Left forelimb (tissue), 1 donor: ENCODE measurements at places on chromosomes 16 and 17.

DNA sequence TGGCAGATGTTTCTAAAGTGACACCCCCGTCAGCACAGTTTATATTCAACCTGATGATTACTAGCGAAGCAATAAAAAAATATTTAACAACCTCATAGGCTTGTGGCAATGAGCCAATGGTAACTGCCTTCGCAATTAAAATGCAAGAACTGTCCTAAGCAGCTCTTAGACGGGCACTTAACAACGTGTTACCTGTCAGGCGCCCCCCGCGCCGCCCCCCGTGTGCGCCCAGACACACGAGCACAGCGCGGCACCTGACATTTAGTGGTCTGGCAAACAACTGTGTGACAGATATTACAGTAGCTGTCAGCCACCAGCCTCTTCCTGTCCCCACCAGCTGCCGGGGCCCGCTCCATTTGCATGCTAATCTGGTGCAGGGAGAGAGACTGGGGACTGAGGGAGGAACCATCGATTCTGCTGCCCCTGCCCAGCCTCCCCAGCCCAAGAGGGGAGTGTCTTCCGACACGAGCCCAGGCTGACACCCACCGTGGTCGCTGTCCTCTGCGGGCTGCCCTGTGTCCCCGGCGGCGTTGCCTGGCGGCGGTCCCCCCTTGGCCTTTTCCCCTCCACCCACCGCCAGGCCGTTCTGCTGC lies 12.7 kb downstream of the NDUFAF8 start:
- no peak for DNase-seq

- DNase-seq: no peak
Observed at GRCh38 chr16:61892531-61892930, 143.7 kb downstream of the CDH8 start.

GRCh38 chr17:71438631-71439146 lies 682.1 kb upstream of the SOX9 start:
- DNase-seq: no peak

DNA sequence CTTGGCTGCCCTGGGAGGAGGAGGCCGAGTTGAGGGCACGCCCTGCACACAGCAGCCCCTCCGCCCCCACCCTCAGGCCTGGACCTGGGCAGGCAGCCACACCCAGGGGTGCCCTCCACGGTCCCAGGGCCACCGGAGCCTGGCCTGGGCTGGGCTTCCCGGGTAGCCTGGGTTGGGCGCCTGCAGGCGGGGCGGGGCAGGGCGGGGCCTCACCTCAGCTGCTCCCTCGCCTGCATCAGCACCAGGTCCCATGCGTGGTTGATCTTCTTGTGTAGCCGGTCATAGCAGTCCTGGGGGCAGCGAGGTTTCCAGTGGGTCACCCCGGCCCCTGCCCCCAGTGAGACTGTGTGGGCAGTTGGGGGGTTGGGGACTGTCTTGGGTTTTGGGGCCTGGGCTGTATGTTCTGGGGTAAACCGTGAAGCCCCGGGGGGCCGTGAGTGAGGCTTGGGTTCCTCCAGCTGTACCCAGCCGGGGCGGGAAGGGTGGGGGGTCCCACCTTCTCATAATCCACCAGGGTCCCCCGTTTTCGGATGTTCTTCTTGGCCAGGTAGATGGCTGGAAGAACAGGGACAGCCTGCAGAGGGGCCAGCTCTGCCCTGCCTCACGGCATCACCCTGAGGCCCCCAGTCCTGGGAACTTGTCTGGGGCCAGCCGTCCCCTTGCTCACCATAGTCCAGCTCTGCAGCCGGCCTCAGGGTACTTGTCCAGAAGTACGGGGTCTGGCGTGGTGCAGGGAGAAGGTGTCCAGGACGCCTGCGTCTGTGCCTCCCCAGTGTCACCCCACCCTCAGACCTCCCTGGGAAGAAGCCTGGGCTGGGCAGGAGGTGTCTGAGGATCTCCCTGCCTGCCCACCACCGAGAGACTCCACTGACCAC lies 2.0 kb downstream of the RGS11 start:
- DNase-seq: no peak

GRCh38 chr17:55442953-55443683 lies 21.5 kb upstream of the MMD start:
- no peak for DNase-seq

GRCh38 chr17:31131299-31131698 lies 36.5 kb downstream of the NF1 start:
- no peak for DNase-seq

- no peak for DNase-seq
Observed at GRCh38 chr17:81665205-81666091, 957 bp downstream of the OXLD1 start.
